ENCODE measurements at places on chromosomes 7 and 10.

DNA sequence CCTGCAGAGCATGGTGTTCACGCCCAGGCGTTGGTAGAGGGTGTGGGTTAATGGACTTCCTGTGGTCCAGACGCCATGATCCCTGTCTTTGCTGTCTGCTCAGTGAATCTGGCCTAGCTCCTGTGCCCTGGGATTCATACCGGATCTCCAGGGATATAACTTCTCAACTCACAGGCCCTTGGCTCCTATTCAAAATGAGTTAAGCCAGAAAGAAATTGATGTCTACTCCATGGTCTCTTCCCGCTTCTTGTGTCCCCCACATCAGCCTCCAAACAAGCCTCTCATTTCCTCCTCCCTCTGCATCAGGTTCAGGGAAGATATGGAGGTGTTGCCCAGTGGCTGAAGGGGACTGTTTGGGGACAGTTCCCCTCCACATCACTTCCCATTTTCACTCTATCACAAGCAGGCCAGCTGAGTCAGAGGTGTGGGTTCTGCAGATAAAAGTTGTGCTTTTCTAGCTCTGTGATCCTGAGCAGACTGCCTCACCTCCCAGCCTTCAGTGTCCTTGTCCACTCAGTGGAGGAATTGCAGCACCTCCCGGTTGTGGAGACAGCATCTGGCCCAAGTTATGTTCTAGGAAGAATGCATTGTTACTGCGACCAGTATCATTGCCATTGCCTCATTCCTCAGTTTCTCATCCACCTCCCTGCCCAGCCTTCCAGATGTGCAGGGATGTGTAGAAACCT, 22.5 kb downstream of the AKR1E2 start:
- no peak for DNase-seq

DNA sequence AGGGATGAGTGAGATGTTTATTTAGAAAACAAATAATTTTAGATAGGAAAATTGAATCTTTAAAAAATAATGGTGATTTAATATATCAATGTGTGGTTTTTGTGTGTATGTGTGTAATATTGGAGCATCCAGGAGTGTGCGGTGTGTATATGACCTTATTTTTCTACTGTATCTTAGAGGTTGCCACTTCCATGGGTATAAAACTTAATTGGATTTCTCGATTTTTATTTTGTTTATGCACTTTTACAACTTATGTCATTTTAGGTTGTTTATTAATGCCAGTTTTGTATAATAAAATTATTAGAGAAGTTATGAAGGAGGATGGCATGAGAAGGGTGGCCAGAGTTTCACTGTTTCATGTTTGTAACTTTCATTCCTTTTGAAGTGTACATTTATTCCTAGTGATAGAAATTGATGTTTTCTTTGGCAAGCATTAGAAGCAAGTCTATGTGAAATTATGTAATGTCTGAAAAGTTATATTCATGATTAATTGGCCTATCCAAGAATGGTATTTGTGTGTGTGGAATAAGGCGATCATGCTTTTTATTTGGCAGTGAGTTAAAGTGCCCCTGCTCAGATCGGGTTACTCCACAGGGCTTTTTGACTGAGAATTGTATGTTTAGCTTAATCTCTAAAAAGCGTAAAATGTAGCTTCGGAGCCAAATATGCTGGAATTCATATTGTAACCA, 110.3 kb downstream of the KAT6B start:
- no peak for DNase-seq

GRCh38 chr10:22280078-22280477, 36.1 kb upstream of the COMMD3 start:
- no peak for DNase-seq

DNA sequence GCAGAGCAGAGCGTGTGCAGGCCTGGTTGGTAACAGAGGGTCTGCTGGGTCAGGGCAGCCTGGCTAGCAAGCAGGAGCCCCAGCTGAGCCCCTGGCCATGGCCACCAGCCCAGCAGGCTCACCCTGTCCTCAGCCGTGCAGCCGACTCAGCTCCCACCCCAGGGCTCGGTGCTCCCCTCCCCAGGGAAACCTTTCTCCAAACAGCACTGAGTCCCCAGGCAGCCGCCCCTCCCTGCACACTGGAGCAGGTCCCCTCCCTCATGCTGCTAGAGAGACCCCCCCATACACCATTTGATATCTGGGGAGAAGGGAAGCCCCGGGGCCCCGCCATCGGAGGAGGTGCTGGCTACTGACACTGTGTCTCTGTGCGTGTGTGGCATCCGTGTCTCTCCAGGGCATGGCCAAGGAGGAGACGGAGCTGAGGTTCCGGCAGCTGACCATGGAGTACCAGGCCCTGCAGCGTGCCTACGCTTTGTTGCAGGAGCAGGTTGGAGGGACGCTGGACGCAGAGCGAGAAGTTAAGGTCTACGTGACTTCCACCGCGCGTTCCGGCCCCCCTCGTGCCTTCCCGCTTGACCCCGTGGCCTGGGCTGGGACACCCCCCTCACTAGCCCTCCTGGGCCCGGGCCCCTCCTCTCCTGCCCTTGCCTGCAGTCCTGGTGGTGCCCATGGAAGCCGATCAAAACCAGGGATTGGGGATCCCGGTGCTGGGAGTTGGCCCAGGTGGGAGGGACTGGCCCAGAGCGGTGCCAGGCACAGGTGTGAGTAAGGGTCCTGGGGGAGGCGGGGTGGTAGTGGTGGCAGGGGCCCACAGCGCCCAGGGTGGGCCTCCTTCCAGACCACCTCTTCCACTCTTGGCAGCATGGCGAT, 45.0 kb upstream of the DPYSL4 start:
- no peak for DNase-seq

DNA sequence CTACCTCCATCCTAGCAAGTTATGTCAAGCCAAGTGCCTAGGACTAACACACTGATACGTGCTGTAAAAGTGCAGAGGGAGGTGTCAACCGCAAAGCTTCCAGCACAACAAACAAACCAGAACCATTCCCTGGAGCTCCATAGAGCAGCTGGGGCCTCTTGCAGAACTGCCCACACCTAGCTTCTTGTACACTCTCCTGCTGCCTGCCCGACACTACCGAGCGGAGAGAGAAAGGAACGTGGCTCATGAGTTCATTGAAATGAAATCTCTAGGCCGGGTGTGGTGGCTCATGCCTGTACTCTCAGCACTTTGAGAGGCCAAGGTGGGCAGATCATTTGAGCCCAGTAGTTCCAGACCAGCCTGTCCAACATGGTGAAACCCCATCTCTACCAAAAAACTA, 73.5 kb downstream of the MKI67 start:
- no peak for DNase-seq

- DNase-seq = no peak
These were observed 11.5 kb upstream of the MACC1 start for GRCh38 chr7:20228654-20229053.

DNA sequence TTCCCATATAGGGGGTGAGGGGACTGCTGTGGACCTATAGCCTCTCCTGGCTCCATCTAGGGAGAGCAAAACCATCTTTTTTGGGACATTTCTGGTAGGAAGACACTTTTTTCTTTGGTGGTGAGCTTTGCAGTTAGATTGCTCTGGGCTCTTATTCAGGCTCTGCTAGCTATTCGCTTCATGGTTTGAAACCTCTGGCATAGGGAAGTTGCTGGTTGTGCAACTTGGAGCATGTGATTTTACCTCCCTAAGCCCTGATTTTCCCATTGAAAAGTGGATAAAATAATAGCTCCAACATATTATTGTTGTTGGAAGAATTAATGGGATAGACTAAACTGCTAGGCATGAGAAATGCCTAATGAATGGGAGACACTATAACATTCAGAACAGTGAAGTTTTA, 69.6 kb downstream of the CYP26A1 start:
- DNase-seq = no peak

- peak; percentile 36 for DNase-seq
These were observed 120.0 kb upstream of the PLPP4 start for GRCh38 chr10:120336911-120337540.

DNA sequence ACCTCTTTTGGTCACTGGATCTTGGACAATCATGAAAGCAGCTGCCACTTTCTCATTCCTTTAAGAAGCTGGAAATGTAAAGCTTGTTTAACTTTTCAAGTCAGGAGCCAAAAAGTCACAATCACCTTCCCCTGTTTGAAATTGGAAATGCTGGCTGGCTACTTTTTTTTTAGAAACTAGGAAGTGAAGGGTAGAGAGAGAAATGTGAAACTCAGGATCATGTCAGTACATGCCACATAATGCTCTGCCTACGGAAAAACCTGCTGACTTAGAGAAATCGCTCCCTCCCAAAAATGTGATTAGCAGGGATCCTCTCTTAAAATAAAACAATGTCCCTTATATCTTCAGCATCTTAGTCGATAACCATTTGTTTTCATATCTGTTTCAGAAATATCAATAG, 188.4 kb upstream of the C7orf33 start:
- no peak for DNase-seq

Measured in activated CD4-positive, alpha-beta T cell treated with anti-CD3 and anti-CD28 coated beads, Interleukin-2, amount 50 U/mL, for 1 hour (primary cell).